ENCODE measurements at places on chromosomes 16 and 17.

DNA sequence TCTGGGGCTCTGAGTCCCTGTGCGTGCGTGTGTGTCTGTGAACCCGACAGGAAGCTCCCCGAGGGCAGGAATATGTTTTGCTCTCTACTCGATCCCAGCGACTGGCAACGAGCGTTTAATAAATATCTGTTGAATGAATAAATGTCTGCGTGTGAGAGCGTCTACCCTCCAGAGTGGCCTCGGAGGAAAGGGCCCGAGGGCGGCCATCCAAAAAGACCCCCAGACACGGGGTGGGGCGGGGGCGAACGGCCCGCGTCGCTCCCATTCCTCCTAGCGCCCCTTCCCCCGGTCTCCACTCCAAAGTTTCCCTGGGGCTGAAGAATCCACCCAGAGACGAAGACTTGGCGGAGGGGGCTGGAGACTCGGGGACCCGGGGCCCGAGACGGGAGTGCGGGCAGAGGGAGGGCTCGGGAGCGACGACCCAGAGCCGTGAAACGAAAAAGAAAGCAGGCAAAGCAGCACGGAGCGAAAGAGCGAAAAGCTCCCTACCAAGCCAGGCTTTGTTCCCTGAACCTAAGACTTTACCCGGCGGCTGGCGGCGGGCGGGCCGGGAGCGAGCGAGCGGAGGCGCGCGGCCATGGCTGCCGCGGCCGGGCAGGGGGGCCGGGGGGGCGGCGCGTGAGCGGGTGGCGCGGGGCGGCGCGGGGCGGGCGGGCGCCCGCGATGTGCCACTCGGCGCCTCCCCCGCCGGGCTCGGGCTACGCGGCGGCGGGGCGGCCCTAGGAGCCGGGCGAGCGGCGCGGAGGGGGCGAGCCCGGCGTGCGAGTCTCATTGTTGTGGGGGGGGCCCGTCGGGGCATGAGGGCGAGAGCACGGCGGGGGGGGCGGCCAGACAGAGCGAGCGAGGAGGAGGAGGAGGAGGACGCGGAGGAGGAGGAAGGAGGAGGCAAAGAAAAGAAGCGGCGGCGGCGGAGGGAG is at the start of gene MLLT6:
TSS of gene MLLT6 (plus strand) at position 668 of the 917 bp plus-strand sequence. CDS start 360 bp downstream, outside the sequence.
- peak; percentile 72 for DNase-seq

DNA sequence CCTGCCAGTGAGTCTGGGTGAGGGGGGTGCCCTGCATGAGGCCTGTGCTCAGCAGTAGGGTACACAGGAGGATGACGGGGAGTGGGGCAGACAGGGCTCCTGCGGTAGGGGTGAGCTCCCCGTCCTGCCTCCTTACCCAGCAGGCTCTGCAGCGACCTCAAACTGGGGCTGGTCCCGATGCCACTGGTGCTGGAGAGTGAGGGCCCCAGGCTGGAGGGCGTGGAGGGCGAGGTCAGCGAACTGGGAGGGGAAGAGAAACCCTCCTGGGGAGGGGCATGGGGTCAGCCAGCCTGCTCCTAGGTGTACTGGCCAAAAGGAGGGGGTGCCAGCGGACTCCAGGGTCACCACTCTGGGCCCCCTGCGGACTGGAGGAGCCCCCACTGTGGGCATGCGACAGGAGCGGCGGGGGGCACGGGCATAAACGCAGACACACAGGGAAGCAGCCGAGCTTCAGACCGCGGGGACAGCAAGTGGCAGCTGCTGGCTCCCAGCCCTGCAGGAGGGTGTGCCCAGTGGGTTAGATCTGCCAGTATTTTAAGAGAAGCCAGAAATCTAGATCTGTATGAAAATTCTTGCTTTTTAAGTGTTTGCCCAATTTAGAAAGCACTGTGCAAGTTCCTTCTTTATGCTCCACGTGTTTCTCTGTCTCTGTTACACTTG is 9.0 kb upstream of the VASN start:
- DNase-seq: no peak

DNA sequence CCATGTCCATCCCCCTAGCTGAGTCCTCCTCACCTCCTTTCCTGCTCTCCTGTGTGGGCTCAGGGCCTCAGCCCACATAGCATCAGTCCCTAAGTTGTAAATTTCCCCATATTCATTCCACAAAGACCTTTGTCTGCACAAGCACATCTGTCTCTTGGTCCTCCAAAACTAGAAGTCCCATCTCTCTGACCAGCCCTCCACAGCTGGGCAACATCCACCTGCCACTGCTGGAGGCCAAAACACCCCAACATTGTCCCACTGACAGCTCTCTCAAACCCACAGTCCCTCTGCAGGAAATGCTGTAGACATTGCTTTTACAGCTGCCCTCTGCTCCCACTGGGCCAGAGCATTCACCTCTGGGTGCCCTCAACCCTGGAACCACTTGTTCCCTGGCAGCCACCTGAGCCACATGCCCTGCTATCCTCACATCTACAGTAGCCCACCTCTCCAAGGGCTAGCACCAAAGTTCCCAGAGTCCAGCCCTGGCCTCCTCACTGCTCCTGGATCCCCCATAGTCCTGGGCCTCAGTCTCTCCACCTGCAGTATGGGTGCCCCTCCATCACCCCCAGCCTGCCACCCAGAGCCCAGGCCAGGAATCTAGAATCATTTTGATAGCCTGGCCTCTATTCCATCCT is 1722.7 kb downstream of the TP53TG3F start:
- no peak for DNase-seq

- no peak for DNase-seq
Observed at GRCh38 chr17:34979650-34980352, 511 bp upstream of the LIG3 start.

DNA sequence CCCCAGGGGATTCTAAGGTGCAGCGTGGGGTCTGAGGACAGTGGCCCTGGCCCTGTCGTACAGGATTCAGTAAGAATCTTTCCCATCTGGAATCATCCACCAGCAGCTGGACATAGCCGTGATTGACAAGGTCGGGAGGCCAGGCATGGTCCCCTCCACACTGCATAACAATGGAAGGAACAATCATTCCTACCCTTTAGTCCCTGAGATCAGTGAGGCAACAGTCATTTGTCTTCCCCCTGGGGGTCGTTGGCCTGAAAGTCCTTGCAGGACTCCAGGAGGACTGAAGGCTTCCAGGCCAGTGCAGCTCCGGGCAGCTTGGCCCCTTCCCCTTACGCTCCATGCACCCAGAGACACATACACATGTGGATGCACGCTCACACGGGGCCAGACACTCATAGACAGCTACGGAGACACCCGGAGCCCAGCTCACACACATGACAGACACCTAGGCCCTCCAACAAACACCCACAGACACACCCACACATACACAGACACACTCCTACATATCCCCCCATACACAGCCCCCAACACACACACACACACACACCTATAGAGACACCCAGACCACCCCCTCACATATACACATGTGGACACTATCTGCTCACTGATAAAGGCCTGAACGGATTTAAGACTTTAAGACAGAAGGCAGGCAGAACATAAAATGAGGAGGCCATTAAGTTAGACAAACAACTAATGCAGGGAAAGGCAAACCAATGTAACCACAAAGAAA is 42.9 kb downstream of the LITAF start:
- no peak for DNase-seq

DNA sequence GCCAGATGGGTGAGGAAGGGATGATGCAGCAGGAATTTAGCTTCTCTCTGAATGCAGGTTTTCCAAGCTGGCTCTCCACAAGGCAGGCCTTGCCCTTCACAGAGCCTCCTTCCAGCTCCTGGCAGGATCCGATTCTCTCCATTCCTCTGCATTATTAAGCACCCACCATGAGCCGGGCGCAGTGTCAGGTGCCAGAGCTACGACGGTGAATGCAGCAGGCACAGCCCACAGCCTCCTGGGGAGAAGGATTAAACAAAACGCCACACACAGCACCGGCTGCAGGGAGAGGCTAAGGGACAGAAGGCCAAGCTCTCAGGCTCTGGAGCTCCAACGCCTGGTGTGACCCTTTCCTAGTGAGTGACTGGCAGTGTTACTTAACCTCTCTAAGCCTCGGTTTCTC is 7.1 kb upstream of the MT2A start:
- no peak for DNase-seq

GRCh38 chr17:57957886-57958285 is 2.7 kb upstream of the CUEDC1 start:
- DNase-seq: no peak

GRCh38 chr17:27951872-27952271 is 58.7 kb upstream of the LYRM9 start:
- DNase-seq: no peak

- DNase-seq: no peak
Observed at GRCh38 chr16:68200088-68200783, 35.7 kb downstream of the ESRP2 start.

DNA sequence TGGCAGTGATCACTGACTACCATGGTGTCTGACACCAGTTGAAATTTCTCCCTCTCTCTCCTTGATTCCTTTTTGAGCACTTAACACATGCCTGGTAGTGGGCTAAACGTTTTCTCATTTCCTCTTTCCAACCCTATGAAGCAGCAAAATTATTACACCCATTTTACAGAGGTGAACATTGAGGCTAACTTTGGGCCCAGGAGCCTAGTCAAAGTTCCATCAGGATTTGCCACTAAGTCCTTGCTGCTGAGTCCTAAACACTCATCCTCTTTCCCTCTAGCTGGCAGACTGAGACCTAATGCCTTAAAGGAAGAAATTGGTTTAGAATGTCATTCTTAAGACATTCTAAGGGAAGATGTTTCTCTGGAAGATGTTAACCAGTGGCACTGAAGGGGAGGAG is 74.7 kb upstream of the IRX3 start:
- DNase-seq: no peak

DNA sequence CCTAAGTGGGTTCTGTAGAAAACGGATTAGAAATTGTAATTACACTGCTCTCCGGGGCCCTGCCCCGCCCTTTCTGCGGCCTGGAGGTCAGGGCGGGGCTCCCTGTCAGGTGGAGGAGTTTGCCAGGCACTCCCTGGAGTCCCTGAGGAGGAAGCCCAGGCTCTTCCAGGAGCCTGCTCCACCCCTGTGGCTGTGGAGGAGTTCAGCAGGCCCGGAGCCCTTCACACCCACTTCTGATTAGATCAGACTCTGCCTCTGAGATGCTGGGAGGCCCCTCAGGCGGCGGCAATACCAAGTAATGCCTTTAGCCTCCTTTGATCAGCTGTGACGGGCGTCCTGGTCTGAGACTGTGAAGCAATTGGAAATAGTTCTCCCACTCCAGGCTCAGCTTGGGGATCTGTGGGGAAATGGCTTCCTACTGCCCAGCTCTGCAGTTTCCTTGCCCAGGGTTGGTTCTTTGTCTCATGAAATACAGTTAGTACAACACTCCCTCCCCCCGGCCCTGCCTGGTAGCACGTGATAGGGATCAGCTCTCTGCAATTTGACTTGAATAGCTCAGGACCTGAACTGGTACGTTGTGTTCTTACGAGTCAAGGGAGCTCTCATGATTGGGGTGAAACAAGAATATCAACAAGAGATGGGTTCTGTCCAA is 22.3 kb downstream of the BAIAP2 start:
- DNase-seq: no peak

DNA sequence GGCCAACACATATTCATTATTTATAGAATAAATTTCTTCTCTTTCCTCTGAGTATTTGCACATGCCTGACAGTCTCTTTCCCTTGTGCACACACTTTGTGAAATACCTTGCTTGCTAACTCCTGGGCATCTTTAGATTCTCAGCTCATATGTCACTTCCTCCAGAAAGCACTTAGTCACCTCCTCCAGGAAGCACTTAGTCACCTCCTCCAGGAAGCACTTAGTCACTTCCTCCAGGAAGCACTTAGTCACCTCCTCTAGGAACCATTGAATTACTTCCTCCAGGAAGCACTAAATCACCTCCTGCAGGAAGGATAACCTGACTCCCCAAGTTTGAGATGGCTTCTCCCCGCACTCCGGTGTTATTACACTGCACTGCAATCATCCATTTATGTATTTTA is 462.5 kb upstream of the EEF2KMT start:
- no peak for DNase-seq

DNA sequence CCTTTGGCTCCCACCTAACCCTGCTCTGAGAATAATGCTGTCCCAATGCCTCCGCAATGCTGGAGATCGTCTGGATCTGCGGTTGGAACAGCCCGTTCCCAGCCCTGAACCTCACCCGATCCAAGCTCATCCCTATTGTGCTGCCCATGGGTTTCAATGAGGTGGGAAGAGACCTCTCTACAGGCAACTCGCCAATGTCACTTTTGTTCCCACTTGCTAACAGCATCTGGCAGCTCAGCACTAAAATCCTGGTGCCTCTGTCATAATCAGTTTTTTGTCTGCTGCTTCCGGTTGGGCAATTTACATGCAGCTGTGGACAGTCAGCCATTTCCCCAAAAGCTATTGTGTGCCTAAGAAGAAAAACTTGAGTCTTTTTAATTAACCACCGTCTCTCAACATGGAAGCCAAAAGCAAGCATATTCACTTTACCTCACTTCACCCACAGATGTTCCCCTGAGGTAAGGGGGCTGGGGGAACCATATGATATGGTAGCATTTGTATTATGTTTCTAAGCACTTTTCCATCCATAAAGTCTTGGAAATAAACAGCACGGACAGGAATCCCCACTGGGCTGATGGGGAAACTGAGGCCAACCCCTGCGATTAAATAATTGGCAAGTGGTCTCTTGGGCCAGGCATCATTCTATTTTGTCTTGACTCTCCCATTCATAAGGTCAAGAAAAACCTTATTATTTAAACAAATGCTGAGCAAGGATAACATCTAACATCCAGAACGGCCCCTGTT is 159.2 kb upstream of the CDH5 start:
- no peak for DNase-seq

GRCh38 chr16:19304750-19305149 is 19.2 kb downstream of the CLEC19A start:
- DNase-seq: no peak

DNA sequence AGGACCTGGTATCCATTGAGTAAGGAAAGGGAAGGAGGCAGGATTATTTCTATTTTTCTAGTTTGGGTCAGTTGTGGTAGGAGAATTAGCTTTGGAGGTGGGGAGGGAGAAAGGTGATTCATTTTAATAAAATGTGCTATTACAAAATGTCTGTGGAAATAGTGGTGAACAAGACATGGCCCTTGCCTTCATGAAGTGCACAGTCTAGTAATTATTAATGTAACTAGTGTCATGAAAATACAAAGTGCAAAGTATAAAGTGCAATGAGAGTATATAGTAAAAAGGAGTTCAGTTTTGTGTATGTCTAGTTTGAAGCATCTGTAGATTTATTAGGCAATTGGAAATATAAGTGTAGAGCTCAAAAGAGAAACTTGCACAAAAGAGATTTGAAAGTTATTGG is 11.9 kb downstream of the NFATC3 start:
- DNase-seq: no peak

- no peak for DNase-seq
Observed at GRCh38 chr16:64615630-64616280, 506.1 kb downstream of the CDH11 start.

DNA sequence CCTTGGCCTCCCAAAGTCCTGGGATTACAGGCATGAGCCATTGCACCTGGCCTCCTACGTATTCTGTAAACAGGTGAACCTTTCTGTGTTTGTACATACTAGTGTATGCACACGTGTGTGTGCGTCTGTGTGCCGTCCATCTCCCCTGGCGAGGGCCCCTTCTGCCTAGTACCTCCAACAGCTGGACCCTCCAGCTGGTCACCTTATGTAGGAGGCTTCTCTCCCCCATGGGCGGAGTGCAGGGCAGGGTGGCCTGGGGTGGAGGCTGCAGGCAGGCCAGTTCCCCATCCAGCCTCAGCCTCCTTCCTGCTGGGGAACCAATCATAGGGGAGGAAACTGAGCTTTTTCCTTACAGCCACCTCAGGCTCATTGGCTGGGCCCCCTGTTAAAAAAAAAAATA is 24.4 kb upstream of the DOC2B start:
- DNase-seq: no peak

- no peak for DNase-seq
Observed at GRCh38 chr16:62298600-62298999, 262.4 kb upstream of the CDH8 start.
